ENCODE measurements at places on chromosomes 11 and 22. TPM values are rescaled to one million over a fixed set of nuclear protein-coding genes. Genes with fewer than 3 reads are reported as not detected.

TMPRSS13 gene
- not detected for total RNA-seq

AIFM3 gene
- 0.36 TPM for total RNA-seq

ZNF280A gene
- total RNA-seq, result not detected

CARNS1 gene
- total RNA-seq, result 0.16 TPM

CALCA gene
- total RNA-seq, result not detected

TP53AIP1 gene
- total RNA-seq, result 0.16 TPM

SLC17A6 gene
- total RNA-seq, result not detected

DEUP1 gene
- under 0.01 TPM for total RNA-seq

UCP2 gene
- 1.2 TPM for total RNA-seq

MRGPRX3 gene
- not detected for total RNA-seq

UCP3 gene
- 0.36 TPM for total RNA-seq

IFITM5 gene
- not detected for total RNA-seq

TTC12 gene
- total RNA-seq, result 5.1 TPM

FZD4 gene
- 9.1 TPM for total RNA-seq

INS gene
- total RNA-seq, result not detected

GLB1L2 gene
- 2.4 TPM for total RNA-seq

LGALS1 gene
- total RNA-seq, result 6,007 TPM

OR5A2 gene
- not detected for total RNA-seq

NXPE2 gene
- 0.16 TPM for total RNA-seq

OR52B6 gene
- not detected for total RNA-seq
